ENCODE measurements at places on chromosomes 5 and 9.

DNA sequence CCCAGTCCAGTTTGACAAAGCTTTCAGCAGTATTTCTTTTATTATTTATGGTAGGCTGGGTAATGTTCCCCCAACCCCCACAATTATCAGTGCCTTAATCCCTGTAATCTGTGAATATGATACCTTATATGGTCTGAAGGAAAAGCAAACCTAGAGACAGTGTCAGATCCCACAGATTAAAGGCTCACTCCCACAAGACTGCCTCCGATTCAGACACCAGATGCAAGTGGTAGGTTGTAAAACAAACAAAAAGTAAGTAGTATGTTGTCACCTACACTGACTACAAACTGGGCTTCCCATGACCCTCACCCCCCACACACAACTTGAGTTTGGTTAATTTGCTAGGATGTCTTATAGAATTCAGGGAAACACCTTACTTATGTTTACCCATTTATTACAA lies 201.2 kb downstream of the NSG2 start:
- DNase-seq, result no peak

- no peak for DNase-seq
Observed at GRCh38 chr5:59666440-59667068, 227.0 kb downstream of the PDE4D start.

DNA sequence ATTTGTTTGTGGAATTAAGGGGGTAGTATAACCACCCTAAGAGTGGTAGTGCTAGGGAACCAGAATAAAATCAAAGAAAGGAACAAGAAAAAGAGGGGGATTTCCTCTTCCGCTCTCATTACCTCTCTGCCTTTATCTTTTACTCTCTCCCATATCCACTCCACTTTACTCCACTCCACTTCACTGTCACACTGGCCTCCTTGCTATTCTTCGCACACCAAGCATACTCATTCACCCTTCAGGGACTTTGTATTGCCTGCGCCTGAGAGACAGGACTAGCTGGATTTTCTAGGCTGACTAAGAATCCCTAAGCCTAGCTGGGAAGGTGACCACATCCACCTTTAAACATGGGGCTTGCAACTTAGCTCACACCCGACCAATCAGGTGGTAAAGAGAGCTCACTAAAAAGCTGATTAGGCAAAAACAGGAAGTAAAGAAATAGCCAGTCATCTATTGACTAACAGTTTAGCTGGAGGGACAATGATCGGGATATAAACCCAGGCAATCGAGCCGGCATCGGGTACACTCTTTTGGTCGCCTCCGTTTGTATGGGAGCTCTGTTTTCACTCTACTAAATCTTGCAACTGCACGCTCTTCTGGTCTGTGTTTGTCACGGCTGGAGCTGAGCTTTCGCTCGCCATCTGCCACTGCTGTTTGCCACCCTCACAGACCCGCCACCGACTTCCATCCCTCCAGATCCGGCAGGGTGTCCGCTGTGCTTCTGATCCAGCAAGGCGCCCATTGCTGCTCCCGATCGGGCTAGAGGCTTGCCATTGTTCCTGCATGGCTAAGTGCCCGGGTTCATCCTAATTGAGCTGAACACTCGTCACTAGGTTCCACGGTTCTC lies 121.8 kb downstream of the FAM170A start:
- no peak for DNase-seq

GRCh38 chr5:136047858-136048257 lies 19.1 kb downstream of the TGFBI start:
- DNase-seq, result no peak

DNA sequence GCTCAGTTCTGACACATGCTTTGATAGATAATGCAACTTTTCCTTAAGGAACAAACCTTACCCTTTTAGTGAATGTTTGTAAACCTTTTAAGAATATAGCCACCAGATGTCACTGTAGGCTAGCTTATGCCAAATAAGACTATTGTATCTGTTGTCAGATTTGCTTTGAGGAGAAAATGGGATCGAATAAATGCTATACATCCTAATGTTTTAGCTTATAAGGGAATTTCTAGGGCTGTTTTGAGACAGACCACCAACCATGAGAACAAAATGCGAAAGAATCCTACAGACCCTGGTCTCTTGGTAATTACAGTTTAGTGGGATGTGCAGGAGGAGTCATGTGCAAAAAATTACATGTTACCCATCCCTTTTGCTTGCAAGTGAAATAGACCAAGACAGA lies 127.6 kb upstream of the NMUR2 start:
- no peak for DNase-seq

GRCh38 chr5:139690064-139690802 lies 42.1 kb downstream of the CXXC5 start:
- DNase-seq, result no peak

DNA sequence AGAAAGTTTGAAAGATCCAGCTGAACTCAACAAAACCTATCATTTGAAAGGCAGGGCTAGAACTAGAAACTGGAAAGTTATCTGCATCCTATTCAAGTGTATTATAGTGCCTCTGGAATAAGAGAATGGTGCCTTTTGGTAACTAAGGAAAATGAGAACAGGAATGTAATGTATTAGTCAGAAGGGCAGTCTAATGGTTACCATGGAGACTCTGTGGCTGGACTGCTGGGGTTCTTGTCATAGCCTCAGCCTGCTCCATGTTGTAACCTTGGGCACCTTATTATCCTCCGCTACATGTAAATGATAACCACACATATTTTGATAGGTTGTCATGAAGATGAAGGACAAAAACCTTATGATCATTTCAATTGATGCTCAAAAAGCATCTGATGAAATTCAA lies 24.6 kb upstream of the IFNB1 start:
- no peak for DNase-seq

DNA sequence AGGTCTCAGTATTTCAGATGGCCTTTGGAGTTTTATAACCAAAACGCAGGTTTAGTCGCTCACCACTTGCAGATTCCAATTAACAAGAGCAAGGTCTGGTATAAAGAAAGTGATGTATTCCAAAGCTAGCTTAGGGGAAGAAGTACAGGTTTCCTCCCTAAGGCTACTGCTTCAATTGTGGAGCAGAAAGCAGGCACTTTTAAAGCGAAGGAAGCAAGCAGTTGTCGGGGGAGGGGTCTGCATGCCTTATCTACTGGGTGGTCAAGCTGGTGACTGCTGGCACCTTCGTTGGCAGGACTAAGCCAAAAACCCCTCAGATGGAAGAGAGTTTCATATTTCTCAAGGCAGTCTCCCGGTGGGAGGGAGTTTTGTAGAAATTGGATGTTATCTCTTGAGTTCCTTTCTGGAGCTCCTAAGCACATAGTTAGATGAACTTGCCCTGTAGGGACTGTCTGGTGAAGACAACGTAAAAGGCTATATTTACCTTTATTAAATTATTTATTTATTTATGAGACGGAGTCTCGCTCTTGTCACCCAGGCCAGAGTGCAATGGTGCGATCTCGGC lies 1.6 kb upstream of the TMEM245 start:
- DNase-seq, result no peak

- no peak for DNase-seq
Observed at GRCh38 chr5:41087461-41087860, 16.3 kb upstream of the MROH2B start.

DNA sequence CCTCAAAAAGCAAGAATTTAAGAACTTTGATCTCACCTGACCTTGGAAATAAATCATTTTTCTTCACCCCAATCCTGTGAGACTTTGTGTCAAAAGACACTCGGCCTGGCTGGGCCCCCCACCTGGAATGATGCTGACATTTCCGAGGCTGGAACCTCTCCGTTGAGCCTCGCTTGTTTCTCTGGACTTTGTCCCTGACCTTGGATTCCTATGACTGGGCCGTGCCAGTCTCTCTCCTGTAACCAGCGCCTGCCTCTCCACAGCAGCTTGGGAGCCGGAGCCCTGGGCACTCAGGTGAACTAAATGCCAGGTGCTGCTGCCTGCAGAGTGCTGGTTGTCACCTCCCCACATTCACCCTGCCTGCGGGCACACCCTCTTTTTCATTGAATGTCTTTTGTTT lies 62.7 kb downstream of the RETREG1 start:
- DNase-seq, result no peak

- DNase-seq, result no peak
Observed at GRCh38 chr9:130334915-130335314, 69.4 kb downstream of the HMCN2 start.

DNA sequence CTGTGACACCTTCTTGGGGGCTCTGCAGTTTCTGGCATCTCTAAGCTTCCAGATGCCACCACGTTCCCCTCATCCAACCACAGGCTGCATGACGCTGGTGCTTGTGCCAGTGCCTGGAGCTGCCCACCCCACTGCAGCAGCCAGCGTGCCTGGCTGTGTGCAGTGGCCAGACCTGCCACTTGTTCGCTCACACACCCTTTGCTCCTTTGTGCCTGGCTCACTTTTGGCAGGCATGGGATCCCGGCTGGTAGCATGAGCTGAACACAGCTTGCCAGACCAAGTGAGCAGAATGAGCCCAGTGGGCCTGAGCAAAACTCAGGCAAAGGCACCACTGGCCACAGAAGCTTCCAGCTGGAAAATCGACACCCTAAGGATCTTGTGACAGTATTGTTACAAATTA lies 562.9 kb upstream of the ACO1 start:
- no peak for DNase-seq

DNA sequence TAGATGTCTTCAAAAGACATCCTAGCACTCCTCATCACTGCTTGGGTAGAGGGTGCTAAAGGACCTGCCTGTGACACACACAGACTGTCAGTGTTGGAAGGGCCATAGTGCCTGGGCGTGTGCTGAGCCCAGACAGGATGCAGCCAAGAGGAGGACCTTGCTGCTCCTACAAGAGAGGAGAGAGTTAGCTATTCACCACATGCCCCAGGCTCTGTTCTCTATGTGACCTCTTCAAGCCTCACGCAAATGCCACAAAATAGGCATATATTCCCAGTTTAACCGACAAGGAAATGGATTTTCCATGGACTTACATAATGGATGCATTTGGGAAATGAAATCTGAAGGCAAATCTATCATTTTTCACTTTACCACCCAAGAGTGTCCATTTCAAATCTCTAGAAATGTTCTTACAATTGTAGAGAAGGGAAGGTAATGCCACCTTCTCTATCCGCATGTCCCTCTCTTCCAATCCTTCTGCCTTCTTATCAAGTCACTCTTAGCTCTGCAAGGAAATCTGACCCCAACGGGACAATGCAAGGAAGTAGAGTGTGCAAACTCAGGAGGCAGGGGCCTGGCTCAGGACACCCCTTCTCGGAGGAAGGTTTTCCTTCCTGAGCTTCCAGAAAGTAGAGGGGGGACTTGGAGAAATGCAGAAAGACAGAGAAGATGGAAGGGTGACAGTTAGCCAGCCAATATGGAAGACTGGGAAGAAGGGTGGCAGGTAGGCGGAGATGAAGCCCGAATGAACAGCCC lies 49.5 kb downstream of the TRIM32 start:
- DNase-seq, result no peak

GRCh38 chr5:141780952-141781781 lies 97.0 kb downstream of the PCDH1 start:
- no peak for DNase-seq

DNA sequence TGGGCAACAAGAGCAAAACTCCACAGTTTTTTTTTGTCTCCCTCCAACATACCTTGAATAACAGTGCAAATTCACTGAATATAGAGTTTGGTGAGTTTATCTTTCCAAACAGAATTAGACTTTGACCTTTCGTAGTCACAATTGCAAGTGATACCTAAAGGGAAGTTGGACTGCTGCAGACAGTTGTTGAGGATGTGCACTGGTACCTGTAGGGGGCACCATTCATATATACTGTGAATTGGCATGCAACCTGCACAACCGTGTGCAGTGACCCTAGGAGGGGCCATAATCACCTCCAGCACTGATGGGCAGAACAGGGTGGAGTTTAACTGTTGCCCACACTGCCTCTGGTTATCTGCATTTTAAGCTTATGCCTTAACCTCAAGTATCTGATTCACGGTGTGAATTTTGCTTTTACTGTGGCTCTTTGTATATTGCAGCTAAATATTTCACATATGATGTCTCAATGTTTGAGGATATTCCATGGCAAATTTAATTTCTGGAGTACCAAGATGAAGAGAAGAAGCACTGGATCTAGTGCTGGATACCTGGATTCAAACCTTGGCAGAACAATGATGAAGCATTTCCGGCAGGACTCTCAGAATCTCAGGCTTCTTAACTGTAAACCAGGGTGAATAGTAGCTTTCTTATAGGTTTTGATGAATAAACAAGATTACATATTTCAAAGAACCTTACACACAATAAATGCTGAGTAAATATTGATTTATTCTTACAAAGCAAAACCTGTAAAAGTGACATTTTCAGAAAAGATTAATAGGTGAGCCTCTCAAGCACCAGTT lies 144.3 kb downstream of the ACTBL2 start:
- no peak for DNase-seq

DNA sequence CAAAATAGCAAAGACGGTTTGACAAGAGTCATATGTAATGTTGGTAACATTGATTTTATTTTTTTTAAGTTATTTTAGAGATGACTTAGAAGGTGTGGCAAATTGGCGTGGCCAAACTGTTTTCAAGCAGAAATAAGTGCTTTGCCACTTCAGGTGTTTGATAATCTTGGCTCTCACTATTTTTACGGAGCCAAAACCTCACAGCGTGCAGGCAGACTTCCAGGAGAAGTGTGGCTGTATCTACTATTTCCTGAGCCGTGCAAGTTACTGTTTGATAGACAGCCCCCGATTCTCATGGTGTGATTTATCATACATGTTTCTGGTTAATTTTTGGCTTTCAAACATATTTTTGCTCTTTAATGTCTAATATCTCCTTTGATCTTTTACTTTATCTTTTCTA lies 269.5 kb downstream of the ADAMTSL1 start:
- DNase-seq, result no peak

DNA sequence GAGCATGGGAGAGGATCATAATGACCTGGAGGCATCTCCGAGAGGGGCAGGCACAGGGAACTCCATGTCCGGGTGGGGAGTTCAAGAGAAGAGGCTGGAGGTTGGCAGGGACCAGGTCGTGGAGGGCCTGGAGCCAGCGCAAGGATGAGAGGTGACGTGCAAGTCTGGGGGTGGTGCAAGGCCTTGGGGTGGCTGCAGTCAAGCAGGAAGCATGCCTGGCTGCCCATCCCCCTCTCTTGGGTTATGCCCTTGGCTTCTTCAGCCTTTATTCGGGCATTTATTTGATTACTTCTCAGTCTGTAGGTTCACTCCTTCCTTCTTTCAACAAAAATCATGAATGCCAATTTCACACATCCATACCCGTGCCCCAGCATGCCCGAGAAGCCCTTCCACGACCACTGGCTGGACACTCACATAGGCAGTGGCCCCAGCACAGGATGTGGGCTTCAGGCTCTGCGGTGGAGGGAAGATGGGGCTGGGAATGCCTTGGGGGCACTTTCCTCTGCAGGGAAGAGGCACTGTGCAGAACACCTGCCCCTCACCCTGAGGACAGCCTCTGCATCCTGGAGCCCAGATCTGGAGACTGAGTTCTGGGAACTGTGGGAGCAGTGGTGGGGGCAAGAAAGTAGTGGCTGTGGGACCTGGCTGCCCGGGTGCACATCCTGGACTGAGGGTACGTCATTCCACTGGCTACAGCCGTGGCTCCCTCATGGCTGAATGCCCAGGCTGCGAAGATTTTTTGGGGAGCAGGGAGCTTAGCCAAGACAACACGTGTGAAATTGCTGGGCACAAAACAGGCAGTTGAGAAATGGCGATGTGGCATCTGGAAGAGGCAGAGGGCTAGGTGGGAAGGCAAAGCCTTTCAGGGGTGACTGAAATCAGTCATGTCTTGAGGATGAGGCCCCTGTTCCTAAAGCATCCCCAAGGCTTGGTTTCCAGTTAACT lies 38.6 kb downstream of the CRB2 start:
- DNase-seq, result no peak

- no peak for DNase-seq
Observed at GRCh38 chr5:168914491-168914890, 335.3 kb upstream of the PANK3 start.

GRCh38 chr9:37923796-37924427 lies 20.0 kb upstream of the SLC25A51 start:
- DNase-seq, result no peak

GRCh38 chr9:121651295-121652020 lies at the start of gene DAB2IP:
DAB2IP (plus strand) TSS chr9:121651634; CDS start chr9:121651776, 142 bp downstream.
- DNase-seq, result no peak

All from T-cell (primary cell).